ENCODE measurements at places on chromosomes 12 and 14. TPM values are rescaled to one million over a fixed set of nuclear protein-coding genes. Genes with fewer than 3 reads are reported as not detected.

Gene OVCH1
- total RNA-seq, result 0.37 TPM

Gene CALM1
- total RNA-seq, result 325 TPM

DNA sequence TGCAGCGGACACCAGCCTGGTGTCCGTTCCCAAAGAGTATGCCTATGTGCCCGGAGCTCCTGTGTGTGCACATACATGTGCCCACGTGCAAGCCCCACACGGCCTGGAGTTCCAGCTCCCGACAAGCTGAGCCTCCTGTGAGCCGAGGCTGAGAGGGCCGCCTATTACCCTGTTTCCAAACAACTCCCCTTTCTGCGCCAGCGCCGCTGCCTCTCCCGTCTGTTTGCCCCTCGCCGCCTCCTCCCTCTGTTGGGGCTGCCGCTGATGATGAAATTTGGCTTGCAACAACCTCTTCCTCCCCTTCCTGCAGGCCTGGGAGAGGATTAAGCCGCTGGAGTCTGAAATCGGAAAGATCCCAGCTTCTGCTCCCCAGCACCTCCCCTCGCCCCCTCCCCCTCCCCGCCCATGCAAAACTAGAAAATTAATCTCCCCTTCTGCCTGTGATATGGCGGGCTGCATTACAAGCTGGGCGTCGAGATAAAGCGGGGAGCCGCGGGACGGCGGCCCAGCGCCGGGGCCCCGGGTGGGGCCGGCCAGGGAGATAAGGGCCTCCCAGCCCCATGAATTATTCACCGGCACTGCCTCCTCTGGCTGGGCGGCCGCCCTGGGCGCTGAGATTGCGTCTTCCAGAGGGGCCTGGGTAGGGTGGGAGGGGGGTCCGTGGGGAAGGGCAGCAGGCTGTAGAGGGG lies 6.8 kb upstream of the ASIC1 start:
- peak; percentile 48 for DNase-seq

Gene WASHC3
- 82.1 TPM for total RNA-seq

DNA sequence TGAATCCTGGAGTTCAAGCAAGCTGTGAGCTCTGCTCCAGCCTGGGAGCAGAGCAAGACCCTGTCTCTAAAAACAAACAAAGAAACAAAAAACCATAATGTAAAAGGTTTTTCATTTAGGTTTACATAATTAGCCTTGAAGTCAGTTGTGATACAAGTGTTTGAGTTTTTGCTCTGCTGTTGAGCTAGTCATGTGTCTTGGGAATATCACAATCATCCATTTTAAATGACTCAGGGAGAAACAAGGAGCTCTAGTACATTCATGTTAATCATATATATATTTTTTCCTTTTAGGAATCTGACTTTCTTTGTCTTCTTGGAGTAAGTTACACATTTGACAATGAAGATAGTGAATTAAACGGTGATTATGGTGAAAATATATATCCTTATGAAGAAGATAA lies 12.9 kb downstream of the MIA2 start:
- no peak for DNase-seq

DNA sequence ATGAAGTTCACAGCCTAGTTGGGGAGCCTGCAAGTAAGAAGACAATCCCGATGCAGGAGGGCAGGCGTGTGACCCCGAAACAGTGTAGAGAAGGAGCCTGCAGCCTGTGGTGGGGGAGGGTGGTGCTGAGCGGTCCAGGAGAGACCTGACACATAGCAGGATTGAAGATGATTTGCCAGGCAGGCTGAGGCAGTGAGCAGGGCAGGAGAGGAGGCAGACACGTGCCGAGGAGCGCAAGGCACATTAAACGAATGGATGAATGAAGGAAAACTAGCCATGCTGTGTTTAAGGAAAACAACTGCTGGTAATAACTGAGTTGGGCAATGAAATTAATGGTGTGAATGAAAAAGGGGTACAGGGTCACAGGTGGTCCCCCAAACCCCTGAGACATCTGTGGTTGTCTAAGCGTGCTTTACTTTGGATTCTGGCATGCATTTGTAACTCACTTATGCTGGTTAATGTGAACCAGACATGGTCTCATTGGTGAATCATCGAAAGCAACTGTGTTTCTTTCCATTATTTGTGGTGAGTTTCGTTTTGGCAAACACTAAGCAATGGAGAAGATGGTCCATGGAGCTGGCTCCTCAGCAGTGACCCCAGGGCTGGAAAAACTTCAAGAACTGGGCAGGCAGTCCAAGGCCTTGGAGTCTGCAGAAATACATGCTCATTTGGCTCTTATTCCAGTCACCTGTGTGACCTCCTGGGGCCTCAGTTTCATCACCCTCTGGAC lies 96.9 kb upstream of the EVL start:
- DNase-seq, result no peak

Gene RGS6
- total RNA-seq, result 3.3 TPM

Gene DACT1
- 83.9 TPM for total RNA-seq

DNA sequence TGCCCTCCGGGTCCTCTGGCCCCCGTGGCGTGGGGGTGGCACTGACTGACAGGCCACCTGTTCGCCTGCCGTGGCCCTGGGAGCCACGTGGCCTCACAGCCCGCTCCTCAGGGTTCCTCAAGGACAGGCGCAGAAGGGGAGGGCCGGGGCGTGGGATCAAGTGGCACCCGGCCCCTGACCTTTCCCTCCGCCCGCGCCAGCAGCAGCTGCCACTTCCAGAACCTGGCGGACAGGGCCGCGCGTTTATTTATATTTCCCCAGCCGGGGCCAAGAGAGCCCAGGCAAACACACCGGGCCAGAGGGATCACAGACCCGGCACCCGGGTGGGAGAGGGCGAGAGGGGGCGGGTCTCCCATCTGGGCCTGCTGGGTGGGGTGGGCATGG lies 92.6 kb downstream of the RFLNA start:
- DNase-seq, result no peak

Gene PTCSC3
- total RNA-seq, result not detected

GRCh38 chr12:66036317-66036716 lies 94.2 kb downstream of the LLPH start:
- no peak for DNase-seq

DNA sequence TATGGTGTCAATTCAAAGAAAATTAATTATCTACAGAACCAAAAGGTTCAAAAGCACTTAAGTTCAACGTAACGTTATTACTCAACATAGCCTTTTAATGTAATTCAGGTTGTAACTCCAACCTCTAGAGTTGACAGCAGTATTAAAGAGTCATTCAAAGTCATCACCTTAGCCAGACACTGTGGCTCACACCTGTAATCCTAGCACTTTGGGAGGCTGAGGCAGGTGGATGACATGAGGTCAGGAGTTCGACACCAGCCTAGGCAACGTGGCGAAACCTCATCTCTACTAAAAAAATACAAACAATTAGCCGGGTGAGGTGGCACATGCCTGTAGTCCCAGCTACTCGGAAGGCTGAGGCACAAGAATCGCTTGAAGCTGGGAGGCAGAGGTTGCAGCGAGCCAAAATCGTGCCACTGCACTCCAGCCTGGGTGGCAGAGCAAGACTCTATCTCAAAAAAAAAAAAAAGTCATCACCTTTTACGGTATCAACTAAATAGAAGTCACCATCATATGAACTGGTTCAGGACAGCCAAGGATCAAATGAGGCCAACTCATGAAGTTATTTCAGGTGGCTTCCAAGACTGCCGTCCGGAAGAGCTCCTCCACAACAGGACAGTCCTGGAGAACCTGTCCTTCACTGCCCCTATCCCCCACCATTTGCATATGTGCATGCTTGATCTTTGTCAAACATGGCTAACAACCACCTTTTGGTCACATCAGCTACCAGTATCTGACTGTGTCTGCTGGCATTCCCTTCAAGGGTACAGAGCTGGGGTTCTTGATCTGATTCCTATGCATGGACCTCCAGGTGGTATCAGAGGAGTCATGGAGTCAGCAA lies 4.2 kb downstream of the PPTC7 start:
- no peak for DNase-seq

GRCh38 chr12:47817272-47818006 lies 2.3 kb downstream of the HDAC7 start:
- DNase-seq, result no peak

- no peak for DNase-seq
These were observed 54.1 kb upstream of the NUAK1 start for GRCh38 chr12:106192659-106193393.

DNA sequence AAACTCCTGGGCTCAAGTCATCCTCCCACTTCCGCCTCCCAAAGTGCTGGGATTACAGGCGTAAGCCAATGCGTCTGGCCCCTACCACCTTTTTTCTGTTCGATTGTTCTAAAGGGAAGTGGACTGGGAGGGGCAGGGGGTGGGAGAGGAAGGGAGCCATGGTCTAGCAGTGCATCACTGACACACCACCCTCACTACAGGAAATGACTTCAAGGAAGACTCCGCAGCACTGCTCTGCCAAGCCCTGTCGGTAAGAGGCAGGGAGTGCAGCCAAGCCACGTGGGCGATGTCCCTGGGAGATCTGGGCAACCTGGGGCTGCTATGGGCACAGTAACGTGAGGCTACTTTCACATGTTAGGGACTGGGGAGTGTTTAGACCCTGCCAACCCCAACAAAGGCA lies 18.0 kb downstream of the LRRC74A start:
- DNase-seq, result no peak

- no peak for DNase-seq
These were observed 8.9 kb downstream of the DCP1B start for GRCh38 chr12:1995205-1995896.

Gene DGLUCY
- 44.6 TPM for total RNA-seq
